ENCODE measurements at places on chromosomes 3 and 15.
A peak's percentile ranks its signal among the peaks of the same experiment; 100 is the strongest.

DNA sequence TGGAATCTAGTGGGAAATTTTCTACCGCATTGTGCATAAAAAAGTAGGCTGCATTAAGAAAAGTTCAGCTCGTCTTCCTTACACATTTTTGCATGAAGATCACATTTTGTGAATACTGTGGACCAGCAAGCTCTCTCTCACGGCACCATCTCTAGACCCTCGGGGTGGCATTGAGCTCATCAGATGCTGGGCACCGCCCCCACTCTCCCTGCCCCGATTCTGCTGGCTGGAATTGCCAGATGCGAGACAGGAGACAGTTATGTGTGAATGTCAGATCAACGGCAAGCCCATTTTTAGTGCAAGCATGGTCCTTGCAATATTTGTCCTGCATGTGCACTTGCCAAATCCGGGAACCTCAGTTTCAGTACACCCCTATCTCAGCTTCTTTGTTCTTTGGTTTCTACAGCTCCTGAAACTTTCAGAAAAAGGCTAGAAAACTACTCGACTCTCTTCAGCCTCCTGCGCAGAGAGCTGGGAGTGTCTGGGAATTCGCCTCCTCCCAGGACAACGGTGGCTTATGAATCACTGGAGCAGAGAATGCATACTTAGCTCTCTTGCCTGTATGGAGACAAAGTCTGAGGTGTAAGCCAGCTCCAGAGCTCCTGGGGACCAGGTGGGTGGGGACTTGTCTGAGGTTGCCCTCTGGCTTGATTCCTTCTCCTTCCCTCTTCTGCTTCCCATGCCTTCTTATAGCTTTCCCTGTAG is 285.2 kb upstream of the ATP10A start:
- DNase-seq = no peak

DNA sequence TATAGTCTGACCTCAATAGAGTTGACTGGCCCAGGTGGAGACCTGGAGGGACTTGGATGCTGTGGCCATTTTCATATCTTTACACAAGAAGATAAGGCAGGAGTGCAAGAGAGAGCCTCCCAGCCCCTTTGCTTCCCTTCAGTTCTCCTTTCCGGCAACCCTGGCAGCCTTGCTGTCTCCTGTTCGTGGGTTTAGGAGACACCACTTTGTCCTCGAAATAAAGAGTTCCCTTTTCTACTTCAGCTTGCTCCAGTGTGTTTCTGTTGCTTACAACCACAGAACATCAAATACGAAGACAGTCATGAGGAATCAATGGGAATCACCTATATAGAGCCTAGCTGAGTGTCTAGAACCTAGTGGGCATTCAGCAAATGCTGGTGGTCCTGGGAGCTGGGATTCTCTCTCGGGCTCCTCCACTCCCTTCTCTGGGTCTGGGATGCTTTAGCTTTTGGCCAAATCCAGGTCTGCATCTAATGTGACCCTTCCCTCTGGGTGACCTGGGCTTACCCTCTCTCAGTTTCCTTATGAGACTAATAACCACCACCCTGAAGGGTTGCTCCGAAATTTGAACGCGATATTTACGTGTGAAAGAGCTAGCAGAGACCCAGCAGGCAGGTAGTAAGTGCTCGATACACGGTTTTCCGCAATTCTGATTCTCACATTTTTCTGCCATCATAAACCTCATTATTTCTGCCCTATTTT is 44.5 kb downstream of the PCSK6 start:
- no peak for DNase-seq

DNA sequence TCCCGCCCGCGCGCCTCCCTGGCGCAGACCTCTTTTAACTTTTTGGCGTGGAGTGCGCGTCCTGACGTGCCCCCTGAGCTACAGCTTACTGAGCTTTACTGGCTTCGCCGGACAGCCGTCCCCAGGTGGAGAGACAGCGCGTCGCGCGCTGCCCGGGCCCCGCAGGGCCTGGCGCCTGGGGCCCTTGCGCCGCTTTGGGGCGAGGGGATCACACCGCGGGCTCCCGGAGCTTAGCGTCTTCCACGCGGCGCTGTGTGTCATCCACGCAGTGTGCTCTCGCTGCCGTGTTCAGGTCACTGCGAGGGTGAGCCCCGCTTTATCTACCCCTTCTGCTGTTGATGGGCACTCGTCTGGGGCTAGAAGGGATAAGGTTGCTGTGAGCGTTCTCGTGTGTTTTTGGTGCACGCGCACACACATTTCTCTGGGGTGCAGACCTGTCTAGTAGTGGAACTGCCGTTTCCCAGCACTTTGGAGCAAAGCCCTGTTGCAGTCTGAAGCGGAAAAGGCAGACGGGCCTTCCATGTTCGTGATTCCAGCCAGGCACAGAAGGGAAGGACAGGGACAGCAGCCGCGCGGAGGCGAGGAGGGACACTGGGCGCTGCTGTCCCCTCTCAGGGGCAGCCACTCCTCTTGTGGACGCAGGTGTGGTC is 33.1 kb upstream of the ALDH1L1 start:
- DNase-seq = no peak

GRCh38 chr3:1552831-1553230 is 460.0 kb downstream of the CNTN6 start:
- no peak for DNase-seq

GRCh38 chr3:189222927-189223636 is 51.3 kb downstream of the TPRG1 start:
- no peak for DNase-seq

- no peak for DNase-seq
Observed at GRCh38 chr15:98952381-98952803, 55.2 kb downstream of the PGPEP1L start.

- peak; percentile 98 for DNase-seq
Observed at GRCh38 chr3:184298759-184299487, at the start of gene PSMD2. TSS of gene PSMD2 (plus strand) at chr3:184299241. CDS start at chr3:184299267, 26 bp downstream.

- no peak for DNase-seq
Observed at GRCh38 chr3:45991341-45991740, 4.3 kb downstream of the FYCO1 start.

GRCh38 chr3:162770551-162770950 is 1273.9 kb downstream of the OTOL1 start:
- DNase-seq = no peak

GRCh38 chr15:76153241-76154197 is 93.7 kb downstream of the TMEM266 start:
- no peak for DNase-seq

GRCh38 chr3:195160257-195160898 is 110.6 kb downstream of the XXYLT1 start:
- no peak for DNase-seq

GRCh38 chr3:108620250-108620649 is 30.7 kb downstream of the DZIP3 start:
- no peak for DNase-seq

- DNase-seq = no peak
Observed at GRCh38 chr3:195806916-195807231, 4.9 kb downstream of the MUC4 start.

DNA sequence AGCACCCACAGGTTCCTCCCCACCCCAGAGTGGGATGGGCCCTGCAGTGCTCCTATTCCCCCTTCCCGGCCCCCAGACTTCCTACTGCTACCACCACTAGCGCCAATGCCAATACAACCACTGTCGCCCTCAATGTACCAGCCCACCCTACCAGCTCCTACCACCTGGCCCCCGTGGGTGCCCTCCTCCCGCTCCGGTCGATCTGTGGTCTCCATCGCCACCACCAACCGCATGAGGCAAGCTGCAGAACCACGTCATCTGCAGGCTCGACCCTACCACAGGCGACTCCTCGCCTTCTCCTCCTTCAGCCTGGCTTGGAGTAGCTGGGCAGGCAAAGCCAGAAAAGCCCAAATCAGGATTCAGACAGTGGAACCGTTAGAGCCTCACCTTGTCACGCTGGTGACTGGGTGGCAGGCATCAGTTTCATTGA is 179.3 kb downstream of the POTEB3 start:
- DNase-seq = no peak

DNA sequence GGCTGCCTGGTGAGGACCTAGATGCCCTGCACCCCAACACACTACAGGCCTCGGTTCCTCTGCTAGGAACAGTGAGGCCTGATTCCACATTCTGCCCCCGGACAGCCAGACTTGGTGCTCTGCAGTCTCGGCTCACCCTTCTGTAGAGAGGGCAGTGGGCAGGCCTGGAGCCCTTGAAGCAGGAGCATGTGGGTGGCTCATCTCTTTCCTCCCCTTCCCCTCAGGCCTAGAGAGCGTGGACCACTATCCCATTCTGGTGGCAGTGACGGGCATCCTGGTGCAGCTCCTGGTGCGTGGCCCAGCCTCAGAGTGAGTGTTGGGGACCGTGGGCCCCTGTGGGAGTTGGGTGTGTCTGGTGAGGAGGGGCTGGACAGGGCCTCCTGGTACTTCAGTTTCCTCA is 3.3 kb downstream of the AMIGO3 start:
- DNase-seq = no peak

DNA sequence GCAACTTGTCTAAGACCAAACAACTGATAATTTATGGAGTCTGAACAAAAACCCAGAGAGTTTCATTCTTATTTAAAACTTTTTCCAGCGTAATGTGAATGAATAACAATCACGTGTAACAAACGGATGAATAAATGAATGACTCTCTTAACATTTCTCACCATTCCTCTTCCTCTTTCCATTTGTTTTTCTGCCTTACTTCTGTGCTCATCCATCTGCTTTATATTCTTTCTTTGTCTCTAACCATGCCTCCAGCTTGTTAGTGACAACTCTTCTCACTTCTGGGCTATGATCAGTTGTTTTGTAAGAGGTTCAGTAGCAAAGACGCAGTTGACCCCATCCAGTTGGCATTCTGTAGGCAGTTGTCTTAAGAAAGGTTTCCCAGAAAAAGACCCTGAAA is 133.7 kb upstream of the MB21D2 start:
- no peak for DNase-seq

GRCh38 chr3:32973982-32974381 is 22.5 kb downstream of the CCR4 start:
- no peak for DNase-seq

- DNase-seq = no peak
Observed at GRCh38 chr3:193594946-193595689, 2.1 kb downstream of the OPA1 start.

GRCh38 chr15:42157981-42158765 is 1.7 kb upstream of the PLA2G4F start:
- no peak for DNase-seq

DNA sequence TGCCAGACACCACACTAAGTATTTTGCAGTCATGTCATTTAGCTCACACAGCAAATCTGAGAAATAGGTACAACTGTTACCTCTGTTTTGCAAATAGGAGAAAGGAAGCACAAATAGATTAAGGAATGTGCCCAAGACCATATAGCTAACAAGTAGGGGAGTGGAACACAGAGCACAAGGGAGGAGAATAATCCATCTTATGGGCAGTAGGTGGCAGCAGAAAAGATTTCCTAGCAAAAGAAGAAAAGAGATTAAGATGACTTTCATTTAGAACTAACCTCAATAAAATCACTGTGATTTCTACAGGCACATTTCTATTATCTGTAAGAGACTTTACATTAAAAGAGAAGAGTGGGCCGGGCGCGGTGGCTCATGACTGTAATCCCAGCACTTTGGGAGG is 49.1 kb downstream of the NR1I2 start:
- DNase-seq = peak; percentile 21

GRCh38 chr15:67018441-67018840 is 47.0 kb upstream of the SMAD3 start:
- no peak for DNase-seq

DNA sequence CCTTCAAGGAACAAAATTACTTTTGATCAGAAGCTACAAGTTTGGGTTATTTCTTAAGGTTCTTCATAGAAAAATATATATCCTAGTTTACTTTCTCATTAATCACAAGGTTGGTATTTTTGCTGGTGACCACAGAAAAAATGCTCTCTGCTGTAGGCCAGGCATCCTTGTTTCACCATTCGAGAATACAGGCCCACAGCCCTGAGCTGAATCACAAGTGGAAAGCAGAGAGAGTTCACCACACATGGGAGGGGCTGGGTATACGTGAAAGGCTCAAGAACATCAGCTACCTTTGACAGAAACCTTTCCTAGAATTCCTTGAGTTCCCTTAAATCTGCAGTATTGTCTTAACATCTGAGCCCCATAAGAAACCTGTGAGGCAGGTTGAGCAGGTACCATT is 23.2 kb downstream of the CPEB1 start:
- DNase-seq = no peak

- DNase-seq = no peak
Observed at GRCh38 chr3:12944413-12944812, 103.0 kb upstream of the RPL32 start.

DNA sequence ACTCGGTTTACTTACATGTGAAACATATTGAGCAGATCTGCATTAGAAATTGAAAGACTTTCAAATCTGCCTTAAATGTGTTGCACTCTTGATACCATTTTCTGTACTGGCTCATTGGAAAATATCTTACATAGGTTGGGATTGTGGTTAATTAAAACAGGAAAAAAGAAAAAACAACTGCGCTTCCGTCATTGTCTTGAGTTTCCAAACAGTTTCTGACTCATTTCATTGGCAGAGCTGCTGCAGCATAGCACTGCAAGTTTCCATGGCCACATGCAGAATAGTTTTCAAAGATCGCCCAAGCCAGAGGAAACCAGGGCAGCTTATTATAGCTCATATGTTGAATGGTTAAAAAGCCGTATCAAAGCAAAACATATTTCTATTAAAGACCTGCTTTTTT is 446.6 kb upstream of the BCHE start:
- no peak for DNase-seq

DNA sequence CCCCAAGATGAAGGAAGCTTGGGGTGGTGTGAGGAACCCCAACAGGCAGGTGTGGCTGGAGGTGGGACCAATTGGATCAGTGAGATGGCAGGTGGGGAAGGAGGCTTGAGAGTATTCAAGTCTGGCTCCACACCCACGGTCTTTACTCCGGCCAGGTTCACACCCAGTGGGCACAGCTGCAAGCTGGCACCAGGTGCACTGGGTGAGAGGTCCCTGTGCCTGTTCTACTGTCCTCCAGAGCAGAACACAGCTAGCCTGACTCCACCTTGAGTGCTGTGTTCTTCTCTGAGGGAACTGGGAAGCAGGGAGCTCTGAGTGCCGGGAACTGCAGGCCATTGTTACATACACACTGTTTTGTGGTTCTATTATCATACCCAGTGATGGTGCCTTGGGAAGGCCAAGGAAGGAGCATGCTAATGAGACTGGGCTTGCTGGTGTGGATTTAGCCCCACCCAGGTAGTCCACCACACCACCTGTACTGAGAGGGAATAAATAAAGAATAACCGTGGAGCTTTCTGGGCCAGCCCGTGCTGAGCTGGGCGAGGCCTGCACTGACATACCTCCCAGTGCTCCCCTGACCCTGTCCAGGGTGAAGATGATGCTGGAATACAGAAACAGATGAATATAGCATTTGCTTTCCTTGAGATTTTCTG is 93.4 kb downstream of the ABHD5 start:
- DNase-seq = no peak

GRCh38 chr3:141489203-141489602 is 2.4 kb downstream of the RASA2 start:
- no peak for DNase-seq

DNA sequence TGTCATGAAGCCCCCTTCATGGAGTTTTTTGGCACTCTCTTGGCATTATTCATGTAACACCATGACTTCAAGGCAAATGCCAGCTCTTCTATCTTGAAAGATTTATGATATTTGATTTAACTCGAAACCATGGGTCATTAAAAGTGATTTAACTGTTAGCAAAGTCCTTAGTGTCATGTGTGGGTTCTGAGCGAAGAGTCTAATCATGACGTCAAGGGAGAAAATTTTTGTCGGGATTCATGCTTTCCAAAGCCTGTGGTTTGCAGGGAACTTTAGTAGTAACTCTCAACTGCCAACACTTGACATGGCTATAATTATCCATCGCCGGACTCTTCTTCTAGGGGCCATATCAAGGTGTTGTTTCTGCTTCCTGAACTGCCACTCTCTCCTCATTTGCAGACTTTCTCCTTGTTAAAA is 11.5 kb downstream of the GXYLT2 start:
- no peak for DNase-seq

- no peak for DNase-seq
Observed at GRCh38 chr15:74449643-74450205, 11.2 kb downstream of the UBL7 start.
